ENCODE measurements at places on chromosomes 1 and 21.
A peak's percentile ranks its signal among the peaks of the same experiment; 100 is the strongest.

- DNase-seq = no peak
These were observed at the start of gene L1TD1 for GRCh38 chr1:62194651-62195544. L1TD1 (plus strand) TSS chr1:62194849; CDS start chr1:62206629, 11,780 bp downstream.

DNA sequence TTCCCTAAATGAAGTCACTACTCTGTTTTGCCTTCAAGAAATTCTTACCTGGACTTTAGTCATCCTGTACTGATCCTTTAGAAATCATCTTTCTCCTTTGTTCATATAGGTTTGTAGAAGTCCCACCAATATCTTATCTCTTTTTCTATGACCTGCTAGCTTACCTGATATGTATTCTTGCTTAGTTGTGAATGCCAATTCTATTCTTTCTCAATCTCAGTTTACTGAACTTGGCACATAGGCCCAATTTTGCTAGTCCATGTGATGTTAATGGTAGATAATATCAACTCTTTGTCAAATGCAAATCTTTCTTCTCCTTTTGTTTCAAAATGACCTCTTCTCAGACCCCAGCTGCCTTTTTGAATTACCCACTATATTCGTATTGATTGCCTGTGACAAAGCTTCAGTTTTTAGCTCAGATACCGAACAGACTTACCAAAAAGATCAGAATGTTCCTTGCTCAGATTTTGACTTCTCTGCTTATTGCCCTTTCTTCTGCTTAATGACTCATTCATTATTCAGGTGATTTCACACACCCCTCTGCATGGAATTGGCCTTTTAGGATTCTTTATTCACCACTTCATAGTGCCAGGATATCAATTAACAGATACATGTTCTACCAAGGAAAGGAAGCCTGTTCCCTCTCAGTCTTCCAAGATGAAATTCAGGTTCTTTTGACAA is 20.6 kb downstream of the IPO9 start:
- no peak for DNase-seq

DNA sequence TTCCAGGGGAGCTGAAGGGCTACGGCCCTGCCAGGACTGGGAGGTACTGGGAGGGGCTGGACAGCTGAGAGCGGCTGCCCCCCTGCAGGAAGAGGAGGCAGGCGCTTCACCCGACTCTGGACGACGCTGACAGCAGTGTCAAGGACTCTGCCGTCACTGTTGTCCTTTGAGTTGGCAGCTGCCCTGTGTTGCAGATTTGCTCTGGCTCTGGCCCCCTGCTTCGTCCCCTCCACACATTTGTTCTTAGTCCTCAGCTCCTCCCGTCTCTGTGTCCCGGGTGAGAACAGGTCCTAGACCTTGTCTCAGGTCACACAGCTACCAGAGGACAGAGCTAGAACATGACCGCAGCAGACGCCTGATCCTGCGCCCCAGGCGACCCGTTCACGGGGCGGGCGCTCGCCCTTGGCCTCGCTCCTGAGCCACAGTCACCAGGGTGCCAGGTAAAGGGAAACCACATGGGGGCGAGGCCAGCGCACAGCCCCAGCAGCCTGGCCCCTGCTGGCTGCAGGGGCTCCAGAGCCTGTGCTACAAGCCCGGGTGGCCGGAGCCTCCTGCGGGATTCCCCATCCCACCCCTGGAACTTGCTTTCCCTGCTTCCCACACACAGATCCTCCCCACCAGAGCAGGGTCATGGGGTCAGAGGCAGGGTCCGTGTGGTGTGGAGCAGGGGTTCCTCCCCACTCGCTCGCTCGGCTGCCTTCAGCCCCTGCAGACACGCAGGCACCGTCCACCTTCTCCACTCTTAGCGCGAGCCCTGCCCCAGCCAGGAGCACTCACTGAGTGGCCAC is 10.7 kb upstream of the NPHP4 start:
- no peak for DNase-seq

DNA sequence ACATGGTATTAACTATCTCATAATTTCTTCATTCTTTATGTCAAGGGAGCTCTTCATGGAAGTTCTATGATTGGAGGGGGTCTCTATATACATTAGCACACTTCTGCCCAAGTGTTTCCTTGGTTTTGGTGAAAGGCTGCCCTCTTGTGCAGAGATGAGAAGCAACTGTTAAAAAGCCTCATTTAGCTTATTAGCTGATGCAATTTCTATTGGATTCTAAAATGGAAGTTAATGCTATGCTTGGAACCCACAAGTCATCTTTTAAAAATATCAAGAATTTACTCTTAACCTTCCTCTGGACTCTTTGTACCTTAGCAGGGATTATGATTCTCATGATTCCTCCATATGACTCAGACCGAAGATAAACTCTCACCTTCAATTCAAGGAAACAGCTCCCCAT is 328.9 kb downstream of the PTBP2 start:
- DNase-seq = no peak

- peak; percentile 23 for DNase-seq
These were observed 1.6 kb upstream of the PTGS2 start for GRCh38 chr1:186681801-186682200.

GRCh38 chr1:3652548-3653285 is 401 bp downstream of the TP73 start:
- no peak for DNase-seq

- DNase-seq = no peak
These were observed 86.7 kb downstream of the CCDC185 start for GRCh38 chr1:223479718-223480425.

GRCh38 chr1:53186533-53186932 is 10.1 kb upstream of the CPT2 start:
- no peak for DNase-seq

- DNase-seq = no peak
These were observed 112.6 kb downstream of the LRIG2 start for GRCh38 chr1:113185463-113186104.

DNA sequence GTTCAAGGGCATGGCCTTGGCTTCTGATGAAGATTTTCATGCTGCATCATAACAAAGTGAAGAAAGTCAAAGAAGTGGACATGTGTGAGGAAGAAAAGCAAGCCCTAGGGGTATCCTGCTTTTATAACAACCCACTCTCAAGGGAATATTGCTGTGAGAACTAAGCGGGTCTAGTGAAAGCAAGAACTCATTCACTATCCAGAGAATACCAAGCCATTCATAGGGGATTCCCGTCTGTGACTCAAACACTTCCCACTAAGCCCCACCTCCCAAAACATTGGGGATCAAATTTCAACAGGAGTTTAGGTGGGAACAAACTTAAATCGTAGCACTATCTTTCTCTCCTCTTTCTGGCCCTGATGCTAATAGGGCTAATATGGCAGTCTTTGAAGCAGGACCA is 98.5 kb upstream of the CTTNBP2NL start:
- DNase-seq = no peak

- DNase-seq = no peak
These were observed 7.0 kb downstream of the S100B start for GRCh38 chr21:46597896-46598343.

GRCh38 chr1:178962853-178963711 is 62.6 kb upstream of the FAM20B start:
- no peak for DNase-seq
